ENCODE measurements at places on chromosomes 16 and 17. TPM values are rescaled to one million over a fixed set of nuclear protein-coding genes. Genes with fewer than 3 reads are reported as not detected.

Gene ARRB2
- total RNA-seq = 5.5 TPM

Gene KRT39
- not detected for total RNA-seq

Gene PITPNM3
- 4.9 TPM for total RNA-seq

Gene TEKT5
- 0.09 TPM for total RNA-seq

Gene HAS3
- 1.2 TPM for total RNA-seq

Gene ZNHIT3
- total RNA-seq = 41.7 TPM

Gene NECAB2
- 0.47 TPM for total RNA-seq

Gene DNAAF1
- not detected for total RNA-seq

Gene GNGT2
- total RNA-seq = not detected

Gene ARHGAP44
- total RNA-seq = 4.4 TPM

Gene IL17C
- not detected for total RNA-seq

Gene OR1A1
- not detected for total RNA-seq

Gene PIGQ
- total RNA-seq = 35.1 TPM

Gene OR3A3
- not detected for total RNA-seq

Gene NXN
- 43.9 TPM for total RNA-seq

Gene ATP2C2
- not detected for total RNA-seq

Gene MMP28
- total RNA-seq = 12.9 TPM

Gene MT4
- total RNA-seq = not detected

Gene GNAO1
- total RNA-seq = 0.34 TPM

Gene MARVELD3
- total RNA-seq = not detected

Gene CARD14
- total RNA-seq = not detected

Gene NT5M
- total RNA-seq = 2.5 TPM

Gene CMTM2
- total RNA-seq = not detected

Gene CACNA1H
- total RNA-seq = 2.6 TPM

Measured in pericardium fibroblast (primary cell).